ENCODE measurements at places on chromosomes 12 and 14.

DNA sequence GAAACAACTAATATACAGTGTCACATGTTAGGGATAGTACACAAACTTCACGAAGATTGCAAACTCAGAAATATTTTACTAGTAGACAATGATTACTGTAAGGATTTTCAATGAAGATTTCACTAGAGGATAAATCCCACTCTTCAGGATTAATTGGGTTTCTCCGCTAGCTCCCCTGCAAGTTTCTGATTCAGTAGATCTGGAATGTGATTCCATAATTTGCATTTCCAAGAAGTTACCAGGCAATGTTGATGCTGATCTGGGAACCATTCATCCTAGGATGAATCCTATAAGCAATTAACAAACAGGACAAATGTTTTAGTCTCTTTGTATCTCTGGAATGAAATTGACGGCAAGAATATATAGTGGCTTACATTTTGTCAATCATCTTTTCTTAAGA is 272.4 kb downstream of the ALX1 start:
- no peak for DNase-seq

- DNase-seq, result no peak
Measured at GRCh38 chr14:35766036-35766699, 42.9 kb downstream of the RALGAPA1 start.

DNA sequence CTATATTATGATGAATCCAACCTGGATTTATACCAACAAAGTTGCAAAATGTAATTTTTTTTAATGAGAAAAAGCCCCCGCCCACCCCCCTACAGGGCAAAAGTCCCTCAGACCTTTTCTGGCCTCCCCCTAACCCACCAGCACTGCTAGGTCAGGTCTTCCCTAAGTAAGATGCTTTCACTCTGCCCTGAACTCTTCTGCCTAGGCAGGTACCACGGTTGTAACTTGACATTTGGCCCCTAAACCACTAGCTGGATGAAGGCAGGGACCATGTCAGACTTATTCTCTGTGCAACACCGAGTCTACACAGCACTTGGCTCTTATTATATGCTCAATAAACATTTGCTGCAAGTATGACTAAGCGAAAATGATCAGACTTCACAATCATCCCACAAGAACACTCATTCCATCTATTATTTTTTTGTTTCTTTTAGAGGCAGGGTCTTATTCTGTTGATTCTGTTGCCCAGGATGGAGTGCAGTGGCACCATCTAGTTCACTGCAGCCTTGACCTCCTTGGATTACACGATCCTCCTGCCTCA is 63.2 kb downstream of the SPRING1 start:
- no peak for DNase-seq

DNA sequence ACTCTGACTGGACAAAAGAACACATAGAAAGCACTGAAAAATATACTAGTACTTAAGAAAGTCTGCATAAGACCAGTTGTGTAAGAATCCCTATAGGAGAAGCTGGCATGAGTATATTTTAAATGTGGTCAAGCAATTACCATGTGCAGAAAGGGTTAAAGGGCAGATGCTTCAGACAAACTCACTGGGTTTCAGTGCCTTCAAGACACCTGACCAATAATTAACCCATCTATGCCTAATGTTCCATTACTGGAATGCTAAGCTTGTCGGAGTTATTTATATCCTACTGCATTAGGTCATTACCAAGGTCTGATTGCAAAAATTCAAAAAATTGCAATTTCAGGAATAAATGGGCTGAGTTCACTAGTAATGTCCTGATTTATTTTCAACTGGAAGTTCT is 41.3 kb downstream of the HNRNPC start:
- no peak for DNase-seq

GRCh38 chr12:47989666-47990065 is 14.6 kb downstream of the COL2A1 start:
- DNase-seq, result no peak

DNA sequence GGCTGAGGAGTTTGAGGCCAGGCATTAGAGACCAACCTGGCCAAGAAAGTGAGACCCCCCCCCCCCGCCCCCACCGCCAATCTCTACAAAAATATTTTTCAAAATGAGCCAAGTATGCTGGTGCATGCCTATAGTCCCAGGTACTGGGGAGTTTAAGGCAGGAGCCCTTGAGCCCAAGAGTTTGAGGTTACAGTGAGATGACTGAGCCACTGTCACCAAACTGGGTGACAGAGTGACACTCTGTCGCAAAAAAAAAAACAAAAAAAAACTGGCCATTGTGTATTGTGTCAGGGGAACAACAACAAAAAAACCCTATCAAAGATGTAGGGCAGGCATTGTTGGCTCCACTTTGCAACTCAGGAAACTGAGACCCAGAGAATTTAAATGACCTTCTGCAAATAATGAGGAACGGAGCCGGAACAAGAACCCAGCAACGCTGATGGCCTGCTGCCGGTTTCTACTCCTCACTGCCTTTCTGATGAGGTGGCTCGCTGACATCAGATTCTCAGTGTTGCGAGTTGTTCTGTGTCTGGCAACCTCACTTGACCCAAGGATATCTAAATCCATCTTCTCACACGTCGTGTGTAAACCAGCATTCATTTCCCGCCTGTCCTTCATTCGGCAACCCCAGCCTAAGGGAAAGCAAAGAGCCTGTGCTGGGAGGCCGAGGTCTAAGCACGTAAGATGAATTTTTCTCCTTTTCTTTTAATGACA is 195.2 kb upstream of the CRY1 start:
- no peak for DNase-seq

DNA sequence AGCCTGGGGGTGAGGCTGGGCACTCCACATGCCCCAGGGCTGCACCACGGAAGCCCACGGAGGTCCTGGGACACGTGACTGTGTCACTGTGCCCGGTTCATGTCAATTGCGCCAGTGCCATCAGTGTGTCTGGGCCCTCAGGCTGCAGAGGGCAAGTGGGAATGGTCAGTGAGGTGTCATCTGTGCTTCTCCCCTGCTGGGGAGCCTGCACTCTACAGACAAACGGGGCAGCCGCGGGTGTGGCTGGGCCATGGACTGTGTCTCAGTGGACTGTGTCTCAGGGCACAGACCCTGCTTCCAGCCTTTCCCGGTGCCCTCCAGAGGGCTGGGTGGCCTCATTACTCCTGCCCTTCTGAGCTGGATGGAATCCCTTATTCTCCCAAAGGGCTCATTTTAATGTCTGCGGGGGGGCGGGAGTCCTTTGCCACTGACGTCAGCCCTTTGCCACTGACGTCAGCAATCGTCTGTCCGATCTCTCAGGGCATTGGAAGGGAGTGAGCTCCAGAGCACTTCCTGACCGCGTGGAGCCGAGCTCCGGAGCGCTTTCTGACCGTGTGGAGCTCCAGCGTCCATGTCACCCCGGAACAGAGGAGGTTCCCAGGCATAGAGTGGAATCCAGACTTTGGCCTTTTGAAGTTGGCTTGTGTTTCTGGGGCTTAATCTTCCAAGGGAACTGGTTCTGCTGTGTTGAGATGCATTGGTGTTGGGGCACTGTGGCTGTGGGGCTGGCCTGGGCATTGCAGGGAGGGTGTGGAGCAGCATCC is 72.4 kb downstream of the ADGRD1 start:
- no peak for DNase-seq

DNA sequence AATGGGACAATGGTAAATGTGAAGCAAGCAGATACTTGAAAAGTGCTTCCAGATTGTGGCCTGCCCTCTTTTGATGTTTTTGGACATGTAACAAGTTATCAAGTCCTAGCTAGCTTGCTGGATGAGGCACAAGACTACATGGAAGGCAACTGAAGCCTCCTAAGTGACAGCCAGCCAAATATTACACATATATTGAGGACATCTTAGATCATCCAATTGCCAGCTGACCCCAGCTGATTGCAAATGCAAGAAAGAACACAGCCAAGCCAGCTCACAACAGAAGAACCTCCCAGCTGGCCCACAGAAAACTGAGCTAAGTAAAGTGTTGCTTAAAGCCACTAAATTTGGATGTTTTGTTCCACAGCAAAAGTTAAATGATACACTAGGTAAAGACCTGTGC is 156.9 kb downstream of the SRGAP1 start:
- no peak for DNase-seq

DNA sequence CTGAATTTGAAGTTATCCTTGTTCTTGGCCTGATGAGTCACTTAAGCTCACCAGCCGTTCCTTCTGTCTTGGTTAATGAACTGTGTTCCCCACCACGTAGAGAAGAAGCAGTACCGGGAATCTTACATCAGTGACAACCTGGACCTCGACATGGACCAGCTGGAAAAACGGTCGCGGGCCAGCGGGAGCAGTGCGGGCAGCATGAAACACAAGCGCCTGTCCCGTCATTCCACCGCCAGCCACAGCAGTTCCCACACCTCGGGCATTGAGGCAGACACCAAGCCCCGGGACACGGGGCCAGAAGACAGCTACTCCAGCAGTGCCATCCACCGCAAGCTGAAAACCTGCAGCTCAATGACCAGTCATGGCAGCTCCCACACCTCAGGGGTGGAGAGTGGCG is 68.2 kb downstream of the FRMD6 start:
- DNase-seq, result no peak

DNA sequence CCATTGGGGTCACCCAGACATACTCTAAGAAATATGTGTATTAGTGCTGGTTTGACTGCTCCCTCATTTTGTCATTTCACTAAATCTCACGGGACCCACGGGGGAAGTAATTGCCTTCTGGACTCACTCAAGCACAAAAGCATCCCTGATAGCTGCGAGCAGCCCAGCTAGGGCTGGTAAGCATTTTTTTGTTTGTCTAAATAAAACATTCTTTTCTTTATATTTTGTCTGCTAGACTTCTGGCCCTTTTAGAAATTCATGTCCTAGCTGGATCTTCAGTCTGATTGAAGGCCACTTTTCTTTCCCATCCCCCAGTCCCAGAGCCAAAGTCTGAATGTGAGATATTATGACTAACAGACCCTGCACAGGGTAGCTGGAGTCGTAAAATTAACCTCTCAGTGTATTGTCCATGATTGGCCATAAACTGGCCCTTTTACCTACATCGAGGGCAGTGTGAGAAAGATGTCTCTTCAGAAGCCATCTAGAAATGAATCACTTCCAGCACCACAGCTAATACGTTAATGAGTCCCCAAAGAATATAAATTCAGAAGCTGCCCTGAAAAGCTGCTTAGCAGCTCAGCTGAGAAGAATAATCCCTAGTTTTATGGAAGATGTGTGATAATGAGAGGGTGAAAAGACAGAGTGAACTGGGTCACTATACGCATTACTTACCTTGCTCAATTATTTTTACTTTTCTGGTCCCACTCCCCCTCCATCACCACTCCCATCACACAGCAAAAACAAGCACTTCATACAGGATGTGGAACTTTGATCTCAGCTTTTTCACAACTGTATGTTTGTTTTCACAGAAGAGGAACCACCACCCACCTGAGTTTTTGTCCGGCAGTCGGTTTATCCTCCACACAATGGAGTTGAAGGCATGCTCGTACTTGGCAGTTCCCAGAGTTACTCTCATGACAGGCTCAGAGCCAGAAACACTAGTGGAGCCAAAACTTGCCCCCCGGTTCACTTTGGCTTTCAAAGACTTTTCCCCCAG is 55.6 kb upstream of the GTF2A1 start:
- no peak for DNase-seq

- DNase-seq, result no peak
Measured at GRCh38 chr12:19988948-19989347, 379.4 kb upstream of the PDE3A start.

GRCh38 chr14:104882991-104883660 is 18.1 kb downstream of the CEP170B start:
- no peak for DNase-seq

DNA sequence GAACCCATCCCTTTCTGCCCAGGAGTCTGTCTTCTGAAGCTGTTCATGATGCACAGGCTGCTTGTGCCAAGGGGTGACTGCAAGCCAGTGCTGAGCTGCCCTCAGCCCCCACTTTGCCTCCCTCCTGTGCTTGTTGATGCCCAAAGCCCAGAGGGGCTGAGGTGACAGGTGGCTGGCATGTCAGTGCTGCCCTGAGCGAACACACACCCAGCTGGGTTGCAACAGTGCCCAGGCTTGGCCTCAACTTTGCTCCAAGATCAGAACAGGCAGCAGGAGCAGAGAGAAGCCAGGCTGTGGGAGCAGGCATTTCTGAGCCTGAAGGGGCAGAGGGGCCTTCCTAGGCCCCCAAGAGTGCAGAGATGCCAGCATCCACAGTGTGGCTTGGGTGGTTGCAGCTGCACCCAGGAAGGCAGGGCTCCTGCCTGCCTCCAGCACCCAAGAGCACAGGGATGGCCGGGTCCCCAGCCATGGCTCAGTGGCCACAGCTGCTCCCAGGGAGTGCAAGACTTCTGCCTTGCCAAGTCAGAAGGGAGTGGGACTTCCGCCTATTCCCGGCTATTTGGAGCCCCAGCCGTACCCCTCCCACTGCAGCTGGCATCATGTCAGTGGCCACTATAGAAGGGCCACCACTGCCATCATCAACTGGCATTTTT is 83.1 kb downstream of the SLC16A7 start:
- DNase-seq, result no peak

Data from type B pancreatic cell (in vitro differentiated cells).